SK-N-SH (cell line): ENCODE measurements at places on chromosomes 5 and 9. TPM values are rescaled to one million over a fixed set of nuclear protein-coding genes. Genes with fewer than 3 reads are reported as not detected.
A peak's percentile ranks its signal among the peaks of the same experiment; 100 is the strongest.

GRCh38 chr5:90612919-90613318, 54.3 kb downstream of the ADGRV1 start:
- H3K27ac ChIP-seq, result no peak overlapping the region
- no peak overlapping the region for H3K4me3 ChIP-seq
- DNase-seq, result no peak
- no peaks in the 10 kb centered on the region for H3K36me3 ChIP-seq

- H3K4me1 ChIP-seq, result peaks cover 13% of the 10 kb centered on the region
- no peaks in the 10 kb centered on the region for H3K36me3 ChIP-seq
- no peaks in the 10 kb centered on the region for H3K27me3 ChIP-seq
- no peak for DNase-seq
- H3K27ac ChIP-seq, result peak overlapping the region; percentile 53
Measured at GRCh38 chr5:66959653-66960052, 236.9 kb downstream of the CD180 start.

GRCh38 chr5:37539459-37539858, 160.3 kb downstream of the WDR70 start:
- peaks cover 3% of the 10 kb centered on the region for H3K36me3 ChIP-seq
- no peaks in the 10 kb centered on the region; the same call in 1 of the 2 replicates for H3K4me1 ChIP-seq
- no peak for DNase-seq

GRCh38 chr5:114325541-114325940, 36.3 kb upstream of the KCNN2 start:
- H3K27ac ChIP-seq, result no peak overlapping the region
- no peak overlapping the region for H3K4me3 ChIP-seq
- DNase-seq, result no peak

TPPP gene
- polyA plus RNA-seq, result 0.05 and 0.10 TPM in 2 replicates
